Ascending aorta (tissue), 2 donors: ENCODE measurements at places on chromosomes 11 and 22.
A peak's percentile ranks its signal among the peaks of the same experiment; 100 is the strongest.

DNA sequence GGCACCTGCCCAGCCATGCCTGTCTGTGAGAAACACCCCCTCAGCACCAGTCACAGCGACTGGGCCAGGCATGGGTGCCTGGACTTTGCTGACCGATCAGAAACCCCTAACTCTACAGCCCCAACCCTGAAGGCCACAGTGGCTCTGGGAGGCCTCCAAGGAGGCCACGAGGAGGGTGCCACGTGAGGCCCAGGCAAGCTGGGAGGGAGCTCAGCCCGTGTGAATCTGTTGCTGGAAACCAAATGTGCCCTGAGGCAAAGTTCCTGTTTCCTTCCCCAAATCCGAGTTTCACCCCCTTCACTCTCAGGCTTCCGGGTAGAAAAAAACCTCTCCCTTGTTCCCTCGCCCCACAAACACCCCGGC, 1.3 kb downstream of the UNC93B1 start:
- no peak overlapping the region for H3K27ac ChIP-seq
- DNase-seq, result no peak
- H3K36me3 ChIP-seq, result no peaks in the 10 kb centered on the region
- H3K4me3 ChIP-seq, result peak overlapping the region; percentile 88
- no peaks in the 10 kb centered on the region for H3K27me3 ChIP-seq

- no peak overlapping the region for H3K4me3 ChIP-seq
- no peaks in the 10 kb centered on the region for H3K27me3 ChIP-seq
- H3K4me1 ChIP-seq, result no peaks in the 10 kb centered on the region
- DNase-seq, result no peak
Observed at GRCh38 chr11:91902312-91902711, 322.3 kb upstream of the FAT3 start.

GRCh38 chr11:123478352-123478987, 48.4 kb downstream of the GRAMD1B start:
- DNase-seq, result no peak
- H3K27me3 ChIP-seq, result no peaks in the 10 kb centered on the region
- H3K4me1 ChIP-seq, result peaks cover 5% of the 10 kb centered on the region
- H3K27ac ChIP-seq, result no peak overlapping the region

GRCh38 chr11:3203221-3204043, 15.2 kb downstream of the MRGPRG start:
- no peak for DNase-seq
- peaks cover 17% of the 10 kb centered on the region for H3K4me1 ChIP-seq
- no peak overlapping the region for H3K27ac ChIP-seq
- H3K36me3 ChIP-seq, result no peaks in the 10 kb centered on the region
- H3K27me3 ChIP-seq, result peaks cover 5% of the 10 kb centered on the region

DNA sequence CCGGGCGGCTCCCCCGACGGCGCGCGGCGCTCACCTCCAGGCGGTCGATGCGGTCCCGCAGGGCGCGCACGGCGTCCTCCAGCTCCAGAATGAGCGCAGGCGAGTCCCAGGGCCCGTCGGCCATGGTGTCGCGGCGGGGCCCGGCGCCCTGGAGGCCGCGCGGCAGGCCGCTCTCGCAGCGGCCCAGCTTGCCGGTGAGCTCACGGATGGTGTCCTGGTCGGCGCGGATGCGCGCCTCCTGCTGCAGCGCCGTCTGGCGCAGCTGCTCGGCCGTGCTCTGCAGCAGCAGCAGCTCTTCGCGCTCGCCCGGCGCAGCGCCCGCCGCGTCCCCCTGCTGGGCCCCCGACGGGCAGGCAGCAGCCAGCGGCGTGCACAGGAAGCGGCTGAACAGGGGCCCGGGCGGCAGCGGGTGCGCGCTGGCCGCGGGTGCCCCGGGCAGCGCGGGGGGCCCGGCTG, 599 bp downstream of the NPTXR start:
- H3K36me3 ChIP-seq, result no peaks in the 10 kb centered on the region
- no peak for DNase-seq
- no peaks in the 10 kb centered on the region for H3K27me3 ChIP-seq
- no peaks in the 10 kb centered on the region for H3K4me1 ChIP-seq

- H3K36me3 ChIP-seq, result no peaks in the 10 kb centered on the region
- H3K27ac ChIP-seq, result no peak overlapping the region
- H3K4me1 ChIP-seq, result peaks cover 9% of the 10 kb centered on the region
- no peaks in the 10 kb centered on the region for H3K27me3 ChIP-seq
- DNase-seq, result no peak
Observed at GRCh38 chr11:121450401-121450800, 1.7 kb upstream of the SORL1 start.

- H3K4me3 ChIP-seq, result peak overlapping the region; percentile 11
- DNase-seq, result no peak
- H3K27ac ChIP-seq, result no peak overlapping the region
- H3K27me3 ChIP-seq, result peaks cover 11% of the 10 kb centered on the region
- H3K4me1 ChIP-seq, result peaks cover 9% of the 10 kb centered on the region
Observed at GRCh38 chr11:72589802-72590761, 84.1 kb downstream of the PDE2A start.

- DNase-seq, result no peak
- no peak overlapping the region for H3K4me3 ChIP-seq
- H3K27me3 ChIP-seq, result no peaks in the 10 kb centered on the region
- no peaks in the 10 kb centered on the region for H3K36me3 ChIP-seq
Observed at GRCh38 chr11:115330684-115331482, 173.3 kb downstream of the CADM1 start.
